ENCODE measurements at places on chromosomes 13 and 19.

- no peak for DNase-seq
Measured at GRCh38 chr19:2320049-2320448, 8.3 kb downstream of the LSM7 start.

GRCh38 chr13:93316841-93317240, 90.2 kb downstream of the GPC6 start:
- no peak for DNase-seq

DNA sequence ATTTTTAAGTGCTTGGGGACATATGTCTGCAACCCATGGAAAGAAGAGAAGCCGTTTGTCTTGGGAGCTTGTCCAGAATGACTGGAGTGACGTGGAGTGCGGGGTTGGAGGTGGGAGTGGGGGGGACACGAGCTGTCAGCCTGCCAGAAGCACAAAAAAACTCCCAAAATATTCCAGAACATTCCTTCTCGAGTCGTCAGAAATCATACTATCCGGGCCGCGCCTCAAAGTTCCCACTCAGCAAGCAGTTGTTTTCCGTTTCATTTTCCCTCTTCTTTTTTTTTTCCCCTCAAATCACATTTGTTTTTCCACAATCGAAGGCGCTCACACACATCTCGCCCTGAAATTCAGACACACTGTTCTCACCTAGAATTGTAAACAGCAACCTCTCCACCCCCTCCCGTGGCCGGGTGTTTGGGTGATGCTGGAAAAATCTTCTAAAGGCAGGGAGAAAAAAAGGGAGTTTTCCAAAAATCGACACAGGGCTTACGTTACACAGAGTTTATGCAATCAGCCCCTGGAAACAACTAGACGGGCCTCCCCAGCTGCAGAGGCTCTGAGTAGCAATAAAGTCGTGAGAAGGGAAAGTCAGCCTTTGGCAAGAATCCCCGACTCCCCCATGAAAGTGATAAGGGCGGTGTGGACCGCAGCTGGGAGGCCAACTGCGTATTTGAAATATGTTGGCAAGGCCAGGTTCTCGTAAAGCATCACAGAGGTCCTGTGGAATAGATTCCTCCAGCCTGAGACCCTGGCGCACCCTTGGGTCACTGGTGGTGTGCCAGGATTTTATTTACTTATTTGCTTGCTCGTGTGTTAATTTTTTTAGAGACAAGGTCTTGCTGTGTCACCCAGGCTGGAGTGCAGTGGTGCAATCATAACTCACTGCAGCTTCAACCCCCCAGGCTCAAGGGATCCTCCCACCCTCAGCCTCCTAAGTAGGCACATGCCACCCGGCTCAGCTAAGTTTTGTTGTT, 31.2 kb upstream of the KLF2 start:
- DNase-seq: no peak

DNA sequence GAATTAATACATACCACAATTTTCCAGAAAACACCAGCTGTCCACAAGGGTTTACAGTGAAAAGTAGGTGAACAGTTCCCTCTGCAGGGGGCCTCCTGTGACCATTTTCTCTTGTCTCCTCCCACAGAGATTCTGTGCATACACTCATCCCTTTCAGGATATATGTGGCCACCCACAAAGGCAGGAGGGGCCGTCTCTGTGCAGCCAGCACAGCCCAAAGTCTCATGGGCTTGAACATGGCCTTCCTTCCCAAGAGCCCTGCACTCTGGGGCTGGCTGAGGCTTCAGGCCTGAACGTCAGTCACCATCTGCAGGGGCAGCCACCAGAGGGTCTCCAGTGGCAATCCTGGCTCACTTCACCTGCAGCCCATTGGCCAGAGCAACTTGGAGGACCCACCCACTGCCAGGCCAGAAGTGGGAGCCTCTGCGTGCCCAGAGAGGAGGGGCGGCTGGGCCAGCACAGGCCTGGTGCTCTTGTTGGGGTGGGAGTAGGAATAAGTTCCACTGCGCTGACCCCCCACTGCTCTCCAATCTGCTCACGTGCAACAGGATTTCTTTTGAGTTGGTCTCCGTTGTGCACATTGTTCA, 25.1 kb downstream of the TMEM161A start:
- no peak for DNase-seq

DNA sequence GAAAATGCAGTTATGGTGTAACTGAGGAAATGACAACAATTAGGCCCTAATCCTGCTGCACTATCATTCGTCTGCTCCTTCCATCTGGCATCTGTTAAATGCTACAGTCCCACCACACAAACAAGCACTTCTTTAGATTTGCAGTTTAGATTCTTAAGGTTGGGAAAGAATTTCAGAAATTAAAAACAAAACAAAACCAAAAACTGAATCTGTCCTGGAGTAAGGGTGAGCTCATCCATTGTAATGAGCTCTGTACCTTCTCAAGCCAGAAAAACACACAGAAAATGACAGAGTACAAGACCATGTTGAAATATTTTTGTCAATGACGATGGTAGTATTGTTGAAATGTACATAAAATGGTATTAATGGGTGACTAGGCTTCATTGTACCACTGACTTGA, 28.3 kb downstream of the SMAD9 start:
- DNase-seq: no peak

DNA sequence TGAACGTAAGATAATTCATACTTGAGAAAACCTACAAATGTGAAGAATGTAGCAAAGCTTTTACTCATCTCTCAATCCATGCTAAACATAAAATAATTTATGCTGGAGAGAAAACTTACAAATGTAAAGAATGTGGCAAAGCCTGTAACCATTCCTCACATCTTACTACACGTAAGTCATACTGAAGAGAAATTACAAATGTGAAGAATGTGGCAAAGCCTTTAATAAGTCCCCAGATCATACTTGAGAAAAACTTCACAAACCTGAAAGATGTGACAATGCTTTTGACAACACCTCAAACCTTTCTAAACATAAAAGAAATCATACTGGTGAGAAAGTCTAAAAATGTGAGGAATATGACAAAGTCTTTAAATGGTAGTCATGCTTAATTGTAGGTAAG, 89.4 kb downstream of the ZNF675 start:
- no peak for DNase-seq

DNA sequence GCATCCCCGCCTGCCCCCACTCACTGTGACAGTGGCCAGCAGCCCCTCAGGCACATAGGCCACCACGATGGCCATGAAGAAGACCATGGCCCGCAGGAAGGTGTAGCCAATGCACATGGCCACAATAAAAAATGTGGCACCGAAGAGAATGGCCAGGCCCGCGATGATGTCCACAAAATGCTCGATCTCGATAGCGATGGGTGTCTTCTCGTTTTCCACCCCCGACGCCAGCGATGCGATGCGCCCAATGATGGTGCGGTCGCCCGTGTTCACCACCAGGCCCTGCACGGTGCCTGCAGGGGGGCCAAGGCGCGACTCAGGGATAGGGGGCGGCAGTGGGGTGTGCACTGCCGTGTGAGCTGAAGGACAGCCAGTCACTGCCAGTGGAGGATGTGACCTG, 3.7 kb downstream of the ATP4A start:
- no peak for DNase-seq

Data from 8988T (cell line).